ENCODE measurements at places on chromosomes 12 and 14.

GRCh38 chr14:91138511-91139359 lies 24.9 kb downstream of the DGLUCY start:
- DNase-seq = no peak

GRCh38 chr14:90434370-90435020 lies 37.7 kb downstream of the CALM1 start:
- no peak for DNase-seq

DNA sequence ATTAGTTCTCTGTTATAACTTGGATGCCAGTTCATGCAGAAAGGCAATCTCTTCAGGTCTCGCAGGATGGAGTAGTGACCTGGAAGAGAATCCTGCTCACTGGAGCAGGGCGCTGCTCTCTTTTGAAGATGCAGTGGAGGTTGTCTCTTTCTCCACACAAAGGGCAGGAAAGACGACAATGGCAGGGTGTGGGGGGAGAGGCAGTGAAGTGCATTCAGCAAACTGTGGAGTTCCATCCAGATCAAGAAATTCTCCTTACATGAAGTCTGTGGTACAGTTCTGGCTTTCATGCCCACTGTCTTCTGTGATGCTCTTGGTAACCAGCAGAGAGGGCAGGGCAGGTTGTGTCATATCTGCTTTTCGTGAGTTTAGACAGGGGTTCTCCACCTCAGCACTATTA lies 6.6 kb upstream of the PPP2R5C start:
- DNase-seq = no peak

DNA sequence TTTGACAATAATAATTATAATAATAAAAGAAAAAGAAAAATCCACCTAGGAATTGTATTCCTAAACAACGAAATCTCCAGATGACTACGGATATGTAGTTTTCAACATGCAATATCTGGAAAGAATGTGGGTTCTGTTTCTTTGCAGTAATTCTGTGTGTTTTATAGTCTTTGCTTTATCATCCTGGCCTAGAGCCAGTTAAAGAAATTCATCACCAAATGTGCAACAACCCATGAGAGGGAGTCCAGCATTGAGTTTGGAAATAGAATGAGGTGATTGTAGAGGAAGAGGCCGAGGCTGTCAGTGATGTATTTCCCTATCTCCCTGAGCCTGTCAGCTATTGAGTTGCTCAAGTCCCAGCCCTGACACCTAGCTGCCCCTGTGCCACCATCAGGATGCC lies 200.5 kb upstream of the DCN start:
- no peak for DNase-seq

- no peak for DNase-seq
Observed at GRCh38 chr12:11761869-11762567, 112.5 kb downstream of the ETV6 start.

- DNase-seq = peak; percentile 52
Observed at GRCh38 chr14:70641548-70642302, at the start of gene TTC9. TTC9 (plus strand) TSS chr14:70641916; CDS start chr14:70642130, 214 bp downstream.

DNA sequence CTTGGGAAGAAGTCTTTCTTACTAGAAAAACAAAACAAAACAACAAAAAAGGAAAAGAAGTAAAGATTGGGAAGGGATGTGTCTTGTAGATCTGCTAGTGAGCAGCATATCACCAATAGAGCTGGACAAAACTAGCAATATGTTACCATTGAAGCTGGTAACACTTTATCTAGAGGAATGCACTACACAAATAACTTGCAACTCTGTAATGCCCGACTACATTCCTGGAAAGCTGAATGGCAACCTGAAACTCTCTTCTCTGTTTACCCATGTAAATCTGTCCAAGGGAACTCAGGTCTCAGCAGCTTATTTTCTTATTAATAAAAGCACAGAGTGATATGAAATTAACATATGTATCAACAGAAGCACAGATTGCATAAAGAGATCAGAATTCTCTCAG lies 624.4 kb downstream of the KCNH5 start:
- DNase-seq = peak; percentile 25

DNA sequence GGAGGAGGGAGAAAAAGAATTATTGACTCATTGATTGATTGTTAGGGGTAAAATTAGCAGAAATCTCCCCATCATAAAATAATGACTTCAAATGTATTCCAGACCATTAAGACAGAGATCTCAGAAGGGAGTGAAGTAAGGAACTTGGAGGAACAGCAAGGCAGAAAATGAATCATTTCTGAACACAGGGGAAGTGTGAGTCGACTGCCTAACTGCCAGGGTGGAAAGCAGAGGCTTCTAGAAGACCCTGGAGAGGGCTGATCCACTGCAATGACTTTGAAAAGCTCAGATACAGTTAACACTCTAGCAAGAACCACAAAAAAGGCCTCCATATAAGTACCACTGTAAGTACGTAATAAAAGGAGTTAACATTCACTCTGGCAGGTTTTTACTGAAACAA lies 9.7 kb downstream of the GLTP start:
- peak; percentile 40 for DNase-seq

DNA sequence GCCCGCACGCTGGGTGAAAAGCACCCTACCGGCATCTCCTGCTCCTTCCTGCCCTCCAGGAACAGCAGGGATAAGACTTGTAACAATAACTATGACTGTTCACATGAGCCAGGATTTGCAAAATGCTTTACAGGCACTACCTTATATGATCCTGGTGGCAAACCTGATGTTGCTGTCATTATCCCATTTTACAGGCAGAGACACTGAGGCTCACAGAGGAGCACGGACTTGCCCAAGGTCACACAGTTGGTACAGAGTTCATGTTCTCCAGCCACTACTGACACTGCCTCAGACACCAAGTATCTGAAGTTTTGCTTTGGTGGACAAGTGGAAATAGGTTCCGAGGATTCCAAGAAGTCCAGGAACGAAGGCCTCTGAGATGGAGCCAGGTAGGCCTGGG lies 22.6 kb downstream of the GLTP start:
- no peak for DNase-seq

GRCh38 chr12:48903982-48904411 lies 21.3 kb downstream of the FKBP11 start:
- peak; percentile 90 for DNase-seq

DNA sequence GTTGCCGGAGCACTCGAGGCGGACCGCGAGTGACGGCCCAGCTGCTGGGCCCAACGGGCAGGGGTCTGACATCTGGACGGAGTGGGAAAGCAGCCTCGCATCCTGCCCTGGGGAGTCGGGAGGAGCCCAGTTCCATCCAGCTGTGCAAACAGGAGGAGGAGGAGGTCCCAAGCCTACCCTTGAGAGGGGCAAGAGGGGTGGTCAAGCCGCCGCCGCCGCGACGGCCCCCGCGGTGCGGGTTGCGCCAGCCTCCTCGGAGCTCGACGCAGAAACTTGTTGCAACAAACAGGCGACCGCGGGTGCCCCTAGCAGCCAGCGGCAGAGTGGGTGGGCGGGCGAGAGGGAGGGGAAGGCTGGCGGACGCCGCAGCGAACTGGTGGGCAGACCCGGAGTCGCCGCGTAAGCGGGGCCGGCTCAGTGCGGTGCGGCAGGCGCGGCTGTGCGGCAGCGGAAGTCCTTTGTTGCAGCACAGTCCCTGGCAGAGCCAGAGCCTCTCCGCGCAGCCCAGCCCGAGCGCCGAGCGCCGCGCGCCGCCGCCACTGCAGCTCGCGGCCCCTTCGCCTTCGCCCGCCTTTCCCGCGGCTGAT lies at the start of gene ZBTB1:
Gene ZBTB1, plus strand, starts transcription at position 461 of the 587 bp plus-strand sequence. CDS start 16,735 bp downstream, outside the sequence.
- DNase-seq = peak; percentile 93

DNA sequence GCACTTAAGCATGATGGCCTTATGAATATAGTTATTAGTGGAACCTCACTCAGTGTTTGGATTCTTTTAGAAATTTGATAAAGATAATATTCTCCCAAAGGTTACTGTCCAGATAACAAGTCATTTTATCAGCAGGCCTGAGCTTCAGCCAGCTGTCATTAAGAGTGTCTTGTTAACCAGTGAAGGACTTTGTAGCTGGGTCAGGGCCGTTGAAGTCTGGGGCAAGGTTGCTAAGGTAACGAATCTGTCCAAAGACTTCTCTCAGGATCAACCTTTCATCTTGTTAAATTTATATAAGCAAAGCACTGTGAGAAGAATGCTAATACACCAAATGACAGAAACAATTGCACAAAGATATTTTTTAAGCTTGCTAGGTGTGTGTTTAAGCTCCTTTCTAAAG lies 271.3 kb upstream of the TMPO start:
- no peak for DNase-seq

DNA sequence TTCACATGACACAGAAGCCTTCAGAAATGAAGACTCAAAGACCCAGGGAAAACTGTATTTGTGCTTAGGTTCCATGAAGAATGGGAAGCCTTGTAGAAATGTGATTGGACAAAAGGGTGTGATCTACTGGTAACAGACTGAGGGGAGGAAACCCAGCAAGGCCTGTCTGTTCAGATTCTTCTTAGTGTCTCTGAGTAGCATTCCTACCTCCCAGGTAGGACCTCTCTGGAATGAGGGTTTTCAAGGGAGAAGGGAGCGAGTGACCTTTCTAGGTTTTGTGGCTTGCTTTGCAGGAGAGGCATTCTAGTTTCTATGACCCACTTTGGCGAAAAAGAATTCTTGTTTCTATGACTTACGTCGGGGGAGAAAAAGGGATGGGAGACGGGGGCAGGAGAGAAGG lies 401.7 kb downstream of the DPF3 start:
- no peak for DNase-seq

DNA sequence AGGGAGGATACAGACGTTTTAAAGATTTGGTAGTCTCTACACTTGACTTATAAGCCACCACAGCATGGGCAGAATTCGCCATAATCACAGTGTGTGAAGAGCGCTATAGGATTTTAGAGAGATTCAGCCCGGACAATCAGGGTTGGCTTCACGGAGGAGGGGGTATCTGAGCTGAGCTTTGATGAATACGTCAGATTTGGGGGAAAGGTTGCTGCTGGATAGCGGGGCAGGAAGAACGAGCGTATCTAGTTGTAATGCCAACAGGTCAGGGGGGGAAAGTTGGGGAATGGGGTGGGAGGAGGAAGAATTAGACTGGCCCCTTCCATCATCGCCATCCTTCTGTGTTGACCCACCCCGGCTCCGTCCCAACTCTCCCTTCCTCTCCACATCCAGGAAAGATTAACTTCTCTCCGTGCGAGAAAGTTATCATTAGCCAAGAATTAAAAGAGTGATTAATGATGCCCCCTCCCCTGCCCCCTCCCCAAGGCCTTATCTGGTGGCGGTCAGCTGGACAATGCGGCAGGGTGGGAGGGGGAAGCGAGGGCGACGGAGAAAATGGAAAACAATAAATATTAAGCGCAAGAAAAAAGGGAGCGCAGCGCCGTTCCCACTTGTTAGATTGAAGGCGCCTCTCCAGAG lies 13.5 kb upstream of the GPATCH2L start:
- no peak for DNase-seq

DNA sequence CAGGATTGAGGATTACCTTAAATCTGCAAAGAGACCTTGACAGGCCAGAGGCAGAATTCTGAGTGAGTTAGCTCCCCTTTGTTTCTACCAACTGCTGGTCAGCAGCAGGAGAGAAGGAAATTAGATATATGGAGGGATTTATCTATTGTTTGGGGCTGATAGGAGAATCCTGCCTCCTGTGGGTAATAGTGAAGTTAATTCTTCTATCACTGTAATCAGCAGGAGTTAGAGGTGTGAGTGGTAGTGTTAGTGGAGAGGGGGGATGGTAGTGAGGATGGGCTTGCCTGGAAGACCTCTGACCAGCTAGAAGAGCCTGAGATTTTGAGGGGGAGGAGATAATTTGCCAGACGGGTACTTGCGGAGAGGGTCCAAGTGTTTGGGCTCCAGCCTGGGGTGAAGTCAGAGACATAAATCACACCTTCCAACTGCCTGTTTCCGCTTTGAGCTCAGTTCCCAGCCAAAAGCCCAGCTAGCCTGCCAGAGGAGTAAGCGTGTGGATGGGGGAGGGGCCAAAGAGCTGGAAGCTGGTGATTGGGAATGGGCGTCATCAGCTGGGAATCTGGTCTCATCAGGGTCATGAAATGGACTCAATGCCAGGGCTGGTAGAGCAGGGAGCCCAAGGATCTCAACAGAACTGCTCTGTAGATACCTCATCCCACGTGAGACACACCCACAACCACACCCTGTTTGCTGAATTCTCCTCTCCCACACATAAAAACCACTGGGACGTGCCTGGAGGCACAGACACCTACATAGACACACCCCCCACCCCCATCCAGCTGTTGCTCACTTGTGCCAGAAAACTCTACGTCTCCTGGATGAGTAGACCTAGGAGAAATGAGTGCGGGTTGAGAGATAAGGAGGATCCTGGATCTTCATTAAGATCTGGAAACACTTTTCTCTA lies 13.1 kb upstream of the ITGA5 start:
- DNase-seq = no peak

DNA sequence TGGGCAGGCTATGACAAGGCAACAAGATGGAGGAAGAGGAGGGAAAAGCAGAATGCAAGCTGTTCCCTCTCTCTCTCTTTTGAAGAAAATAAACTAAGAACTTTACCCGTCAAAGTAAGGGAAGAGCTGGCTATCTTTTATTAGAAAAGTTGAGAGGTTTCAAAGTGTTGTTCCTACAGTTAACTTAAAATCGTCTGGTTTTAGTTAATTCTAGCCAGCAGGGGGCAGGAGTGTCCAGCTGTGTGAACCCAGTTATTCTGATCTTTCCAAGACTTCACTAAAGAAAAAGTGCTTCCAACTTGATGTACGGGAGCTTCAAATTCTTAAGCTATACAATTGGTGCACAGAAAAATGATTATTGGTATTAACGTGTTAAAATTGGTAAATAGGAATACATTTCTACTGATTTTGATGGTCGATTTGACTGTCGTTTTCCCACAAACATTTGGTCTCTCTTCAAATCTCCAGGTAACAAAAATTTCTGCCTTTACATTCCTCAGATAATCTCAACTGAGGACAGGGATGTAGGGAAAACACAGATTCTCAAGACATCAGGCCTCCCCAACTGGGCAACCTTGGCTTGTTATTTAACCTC lies 28.4 kb upstream of the MON2 start:
- peak; percentile 87 for DNase-seq

GRCh38 chr14:43872752-43873655 lies 634.1 kb downstream of the FSCB start:
- DNase-seq = no peak

DNA sequence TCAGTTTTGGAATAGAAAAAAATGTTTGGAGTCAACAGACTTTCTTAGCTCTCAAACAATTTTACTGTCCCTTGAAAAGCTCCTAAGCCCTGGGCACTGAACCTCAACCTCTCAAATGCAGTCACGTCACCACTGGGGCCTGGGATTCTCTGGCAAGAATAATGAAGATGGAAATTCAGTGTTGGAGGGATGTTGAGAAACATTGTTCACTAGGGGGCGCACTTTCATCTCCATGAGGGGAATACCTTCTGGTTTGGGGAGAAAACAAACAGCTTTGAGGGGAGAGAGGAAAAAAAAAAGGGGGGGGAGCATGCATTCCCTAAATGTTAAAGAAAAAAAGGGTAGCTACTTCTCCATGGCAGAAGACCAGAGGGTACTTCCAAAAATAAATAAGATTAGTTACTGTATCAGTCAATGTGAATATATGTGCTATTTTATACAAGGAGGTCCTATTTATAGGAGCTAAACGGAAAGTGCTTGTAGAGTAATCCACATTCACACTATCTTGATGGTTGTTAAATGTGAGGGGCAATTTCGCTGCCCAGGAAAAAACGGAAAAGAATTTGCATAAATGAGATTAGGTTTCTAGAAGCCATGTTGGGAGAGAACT lies 5.8 kb upstream of the TBPL2 start:
- DNase-seq = peak; percentile 95

- peak; percentile 96 for DNase-seq
Observed at GRCh38 chr14:89912667-89913211, 41.8 kb downstream of the EFCAB11 start.

- no peak for DNase-seq
Observed at GRCh38 chr12:110694330-110694901, 5.5 kb upstream of the HVCN1 start.

Data from adipocyte (in vitro differentiated cells).